ENCODE measurements at places on chromosomes 2 and 18. TPM values are rescaled to one million over a fixed set of nuclear protein-coding genes. Genes with fewer than 3 reads are reported as not detected.

DNA sequence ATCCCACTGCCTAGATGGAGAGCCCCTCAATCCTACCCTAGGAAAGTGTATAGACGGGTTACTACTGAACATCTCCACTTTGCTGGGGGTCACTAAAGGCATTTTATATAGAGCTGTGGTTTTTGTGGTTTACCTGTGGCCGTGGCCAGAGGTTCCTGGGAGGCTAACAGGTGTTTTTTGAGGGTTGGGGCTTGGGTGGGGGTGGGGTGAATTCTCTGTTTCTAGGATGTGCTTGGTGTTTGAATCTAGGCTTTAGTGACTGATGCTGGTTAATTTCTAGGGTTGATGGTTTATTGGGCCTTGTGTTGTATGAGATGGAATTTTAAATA lies 7.7 kb downstream of the HOXD8 start:
- DNase-seq: no peak

DNA sequence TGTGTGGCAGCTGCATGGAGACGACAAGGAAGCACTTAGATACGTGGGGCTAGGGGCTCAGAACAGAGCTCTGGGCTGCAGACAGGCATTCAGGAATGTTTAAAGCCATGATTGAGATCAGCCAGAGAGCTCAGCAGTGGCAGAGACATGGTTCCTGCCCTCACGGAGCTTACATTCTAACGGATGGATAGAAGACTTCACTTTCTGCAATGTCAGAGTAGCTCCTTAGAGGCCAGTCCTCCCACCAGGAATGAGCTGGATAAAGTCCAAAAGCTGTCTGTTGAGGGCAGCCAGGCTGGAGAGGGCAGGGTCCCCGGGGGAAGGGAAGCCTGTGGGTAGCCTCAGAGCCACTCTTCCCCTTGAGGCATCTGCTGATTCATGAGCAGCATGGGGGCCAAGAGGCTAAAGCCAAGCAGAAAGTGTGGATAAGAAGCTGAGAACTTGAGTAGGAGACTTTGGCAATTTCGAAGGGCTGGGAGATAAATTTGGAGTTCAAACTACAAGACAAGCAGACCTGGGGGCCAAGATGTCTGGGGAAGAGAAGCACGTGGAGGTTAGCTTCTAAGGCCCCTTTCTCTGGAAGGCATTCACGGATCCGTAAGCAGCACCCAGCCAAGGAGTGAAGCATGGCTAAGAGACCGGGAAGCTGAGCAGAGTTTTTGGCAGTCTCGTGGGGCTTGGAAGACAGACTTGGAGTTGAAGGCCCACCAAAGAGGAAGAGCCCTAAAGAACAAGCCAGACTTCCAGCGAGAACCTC lies 9.7 kb upstream of the CIB4 start:
- DNase-seq: no peak

DNA sequence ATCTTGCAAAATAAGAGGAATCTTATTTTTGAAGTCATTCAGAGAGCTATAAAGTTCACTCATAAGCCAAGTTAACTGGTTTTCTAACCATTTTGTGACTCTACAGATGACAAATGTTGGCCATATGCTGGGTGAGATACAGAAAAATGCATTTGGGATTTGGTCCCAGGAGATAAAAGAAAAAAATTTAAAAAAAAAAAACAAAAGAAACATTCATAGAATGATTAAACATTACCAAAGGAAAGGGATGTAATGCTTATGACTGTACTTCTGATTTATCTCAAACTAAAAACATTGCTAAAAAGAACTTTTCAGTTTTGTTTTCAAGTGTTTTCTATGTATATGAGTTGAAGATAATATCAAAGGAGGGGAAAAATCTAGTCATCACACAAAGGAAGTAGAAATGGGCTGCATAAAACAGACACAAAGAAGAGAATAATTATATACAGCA lies 43.1 kb downstream of the PELI1 start:
- DNase-seq: no peak

DNA sequence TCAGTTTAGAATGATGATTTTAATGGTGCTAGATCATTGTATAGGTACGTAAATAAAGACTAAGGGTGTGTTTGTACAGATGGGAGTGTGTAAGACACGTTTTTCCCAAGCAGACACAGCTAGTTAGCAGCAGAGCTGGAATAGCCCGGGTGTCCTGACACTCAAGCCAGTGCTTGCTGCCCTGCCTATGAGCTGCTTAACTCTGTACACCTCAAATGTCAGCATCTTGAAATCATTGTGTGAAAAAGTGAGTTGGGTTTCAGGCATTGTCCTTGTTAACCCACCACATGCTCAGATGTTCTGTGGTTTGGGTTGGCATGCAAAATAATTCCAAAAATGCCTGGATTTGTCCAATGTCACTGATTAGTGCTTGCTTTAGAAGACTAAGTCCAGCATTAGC lies 13.0 kb upstream of the TET3 start:
- DNase-seq: no peak

GRCh38 chr2:222538535-222538934 lies 114.2 kb downstream of the SGPP2 start:
- no peak for DNase-seq

DNA sequence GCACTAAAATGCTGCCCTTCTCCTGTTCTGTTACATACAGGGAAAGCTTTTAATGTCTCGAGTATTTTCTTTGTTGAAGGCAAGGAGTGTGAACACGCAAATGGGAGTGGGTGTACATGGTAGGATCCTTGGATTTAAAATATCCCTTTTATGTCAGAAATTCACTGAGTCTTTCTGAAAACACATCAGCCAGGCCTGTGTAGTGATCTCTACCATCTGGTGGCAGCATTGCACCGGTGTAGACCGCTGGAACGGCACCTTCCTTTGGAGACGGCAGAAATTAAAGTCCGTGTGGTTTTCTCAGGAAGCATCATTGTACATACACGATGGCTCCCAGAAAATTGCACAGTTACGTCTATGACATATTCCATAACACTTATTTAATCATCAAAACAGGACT lies 515.8 kb downstream of the GALR1 start:
- no peak for DNase-seq

DNA sequence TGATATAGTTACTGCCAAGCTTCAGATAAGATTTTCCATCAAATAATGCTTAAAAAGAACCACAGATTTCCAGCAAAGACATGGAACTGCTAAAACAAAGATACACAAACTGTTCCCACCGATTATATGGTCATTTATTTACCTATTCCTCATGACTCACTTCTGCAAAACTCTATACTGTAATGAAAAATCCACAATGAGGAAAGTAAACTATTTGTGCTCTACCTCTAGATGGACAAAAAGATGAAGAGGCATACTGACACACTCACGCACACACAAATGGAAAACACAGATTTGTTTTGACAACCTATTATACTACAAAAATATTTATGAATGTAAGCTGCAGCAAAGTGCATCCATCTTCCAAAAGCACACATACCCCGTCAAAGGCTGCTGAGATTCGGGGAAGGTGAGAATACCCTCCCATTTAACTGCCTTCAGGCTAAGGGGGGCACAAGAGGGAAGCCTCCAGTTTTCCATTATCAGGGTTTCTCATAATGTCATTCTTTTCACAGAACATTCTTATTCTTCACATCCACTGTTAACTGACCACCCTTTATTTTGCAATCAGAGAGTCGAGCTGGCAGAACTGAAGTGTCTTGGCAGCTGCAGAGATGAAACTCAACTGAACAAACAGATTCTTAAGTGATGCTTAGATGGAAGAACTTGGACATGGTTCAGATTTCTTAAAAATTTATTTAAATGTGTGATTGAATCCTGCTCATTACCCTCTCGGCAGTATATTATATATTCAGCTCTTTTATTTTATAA lies 115.9 kb upstream of the TANK start:
- no peak for DNase-seq

The FOXI3 gene
- not detected for total RNA-seq

The SERPINB5 gene
- not detected for total RNA-seq

The HEATR5B gene
- total RNA-seq: 30.0 TPM

The ACADL gene
- total RNA-seq: not detected

The SERPINB4 gene
- not detected for total RNA-seq
